ENCODE measurements at places on chromosomes 2 and 18.

DNA sequence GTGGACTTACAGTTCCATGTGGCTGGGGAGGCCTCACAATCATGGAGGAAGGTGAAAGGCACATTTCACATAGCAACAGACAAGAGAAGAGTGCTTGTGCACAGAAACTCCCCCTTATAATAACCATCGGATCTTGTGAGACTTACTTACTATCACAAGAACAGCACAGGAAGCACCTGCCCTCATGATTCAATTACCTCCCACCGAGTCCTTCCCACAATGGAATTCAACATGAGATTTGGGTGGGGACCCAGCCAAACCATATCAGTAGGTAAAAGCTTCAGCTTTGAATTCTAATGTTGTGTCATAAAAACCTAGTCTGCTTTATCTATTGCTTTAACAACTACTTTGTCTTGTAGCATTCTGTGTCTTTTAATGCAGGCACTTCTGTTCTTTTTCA is 140.4 kb upstream of the PIK3C3 start:
- no peak for DNase-seq

DNA sequence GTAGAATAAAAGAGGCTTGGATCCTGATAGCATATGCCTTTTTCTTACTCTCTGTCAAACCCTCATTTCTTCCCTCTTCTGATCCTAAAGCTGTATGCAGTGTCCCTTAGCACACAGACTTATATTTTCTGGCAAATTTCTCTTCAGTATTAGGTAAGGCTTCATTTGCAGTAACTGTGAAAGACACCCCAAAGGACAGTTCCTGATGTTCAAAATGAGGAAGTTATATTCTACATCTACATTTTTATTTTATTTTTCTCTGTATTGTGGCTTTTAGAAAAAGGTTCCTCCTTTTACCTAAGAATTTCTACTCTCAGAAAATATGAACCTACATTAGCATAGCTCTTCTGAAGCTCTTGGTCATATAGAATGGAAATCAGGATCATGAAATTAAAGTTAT is 261.7 kb downstream of the PDE11A start:
- DNase-seq: no peak

- DNase-seq: no peak
Measured at GRCh38 chr2:30155889-30156658, 9.3 kb downstream of the YPEL5 start.

DNA sequence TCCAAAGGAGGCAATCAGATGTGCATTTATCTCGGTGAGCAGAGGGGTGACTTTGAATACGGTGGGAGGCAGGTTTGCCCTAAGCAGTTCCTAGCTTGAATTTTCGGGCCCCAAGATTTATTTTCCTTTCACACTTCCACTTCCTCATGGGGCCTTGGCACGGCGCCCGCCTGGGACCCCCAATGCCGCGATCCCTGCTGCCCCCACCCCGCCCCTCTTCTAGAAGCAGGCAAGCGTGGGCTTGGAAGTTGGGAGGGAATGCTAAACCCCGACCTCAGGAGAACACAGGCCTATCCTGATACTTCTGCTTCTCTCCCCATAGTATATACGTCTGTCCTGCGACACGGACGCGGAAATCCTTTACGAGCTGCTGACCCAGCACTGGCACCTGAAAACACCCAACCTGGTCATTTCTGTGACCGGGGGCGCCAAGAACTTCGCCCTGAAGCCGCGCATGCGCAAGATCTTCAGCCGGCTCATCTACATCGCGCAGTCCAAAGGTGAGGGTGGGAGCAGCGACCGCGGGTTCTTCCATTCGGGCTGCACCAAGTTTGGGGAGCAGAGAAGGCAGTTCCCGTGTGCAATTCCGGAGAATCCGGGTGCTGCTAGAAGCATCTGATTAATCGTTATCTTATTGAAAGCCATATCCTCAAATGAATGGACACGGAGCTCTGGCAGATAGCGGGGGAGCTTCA is 21.6 kb downstream of the TRPM8 start:
- peak; percentile 11 for DNase-seq

- DNase-seq: peak; percentile 28
Measured at GRCh38 chr2:58042486-58042970, 4.1 kb upstream of the VRK2 start.

- DNase-seq: no peak
Measured at GRCh38 chr18:29512203-29512602, 1335.3 kb upstream of the CDH2 start.

DNA sequence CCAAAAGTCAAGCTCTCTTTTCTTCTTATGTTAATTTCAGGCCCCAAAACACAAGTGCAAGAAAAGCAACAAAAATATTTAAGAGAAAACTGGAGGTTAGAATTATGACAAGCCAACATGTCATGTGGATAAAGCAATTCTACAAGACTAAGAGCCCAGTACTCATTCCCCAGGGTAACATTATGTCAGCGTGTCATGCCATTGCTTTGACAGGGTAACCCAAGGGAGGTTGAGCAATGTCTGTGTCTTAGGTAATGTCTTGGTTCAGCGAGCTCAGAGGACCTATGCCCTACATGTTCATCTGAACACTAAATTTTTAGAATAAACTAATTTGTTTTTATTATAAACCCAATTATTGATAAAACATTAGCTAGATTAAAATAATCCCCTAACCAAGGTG is 173.2 kb upstream of the ZNF804A start:
- DNase-seq: no peak

DNA sequence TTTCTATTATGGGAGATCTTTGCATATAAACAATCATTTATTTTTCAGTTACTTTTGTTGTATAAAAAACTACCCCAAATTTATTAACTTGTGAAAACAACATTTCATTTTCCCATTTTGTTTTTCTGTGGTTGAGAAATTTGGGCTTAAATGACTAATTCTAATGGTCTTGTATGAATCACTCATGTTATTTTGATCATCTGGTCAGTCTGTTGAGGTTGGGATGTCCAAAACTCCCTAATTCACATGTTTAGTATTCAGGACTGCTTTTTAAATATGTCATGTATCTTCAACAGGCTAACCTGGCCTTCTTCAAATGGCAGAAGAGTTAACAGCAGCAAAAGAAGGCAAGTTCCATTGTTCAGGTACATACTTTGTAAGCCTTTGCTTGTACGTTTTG is 788.1 kb downstream of the TRIB2 start:
- no peak for DNase-seq

GRCh38 chr2:174518395-174518794 is 31.6 kb upstream of the GPR155 start:
- no peak for DNase-seq

DNA sequence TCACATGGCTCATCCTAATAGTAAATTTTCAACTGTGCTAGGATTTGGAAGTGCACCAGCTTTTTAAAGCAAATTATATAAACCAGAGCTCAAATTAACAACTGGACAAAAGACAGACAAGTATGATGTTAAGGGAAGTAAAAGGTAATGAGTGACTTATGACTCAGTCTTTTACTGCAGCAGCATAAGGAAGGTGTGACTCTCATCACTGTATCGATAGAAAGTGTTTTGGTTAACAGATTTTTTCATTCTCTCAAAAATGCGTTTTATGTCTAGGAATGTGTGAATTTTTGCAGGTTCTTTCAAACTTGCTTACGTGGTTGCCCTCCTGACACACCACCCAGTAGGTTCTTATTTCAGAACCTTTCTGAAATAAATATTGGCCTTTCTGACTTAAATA is 244.2 kb upstream of the BOD1L2 start:
- no peak for DNase-seq

DNA sequence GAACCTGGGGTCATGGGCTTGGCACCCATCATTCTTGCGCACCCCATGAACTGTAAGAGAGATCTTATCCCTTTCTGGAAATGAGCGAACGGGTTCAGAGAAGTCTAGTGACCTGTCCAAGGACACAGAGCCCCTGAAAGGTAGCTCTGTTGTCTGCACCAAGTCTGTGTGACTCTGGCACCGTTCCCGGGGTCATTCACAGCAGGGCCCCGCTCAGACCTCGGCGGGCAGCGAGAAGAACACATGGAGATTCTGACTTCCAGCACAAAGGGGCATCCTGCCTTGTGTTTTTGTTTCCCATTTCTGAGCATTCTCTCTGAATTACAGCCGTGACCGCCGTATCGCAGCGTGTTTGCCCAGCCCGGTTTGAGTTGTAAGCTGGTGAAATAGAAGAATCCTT is 231.7 kb downstream of the KLHL29 start:
- DNase-seq: no peak

DNA sequence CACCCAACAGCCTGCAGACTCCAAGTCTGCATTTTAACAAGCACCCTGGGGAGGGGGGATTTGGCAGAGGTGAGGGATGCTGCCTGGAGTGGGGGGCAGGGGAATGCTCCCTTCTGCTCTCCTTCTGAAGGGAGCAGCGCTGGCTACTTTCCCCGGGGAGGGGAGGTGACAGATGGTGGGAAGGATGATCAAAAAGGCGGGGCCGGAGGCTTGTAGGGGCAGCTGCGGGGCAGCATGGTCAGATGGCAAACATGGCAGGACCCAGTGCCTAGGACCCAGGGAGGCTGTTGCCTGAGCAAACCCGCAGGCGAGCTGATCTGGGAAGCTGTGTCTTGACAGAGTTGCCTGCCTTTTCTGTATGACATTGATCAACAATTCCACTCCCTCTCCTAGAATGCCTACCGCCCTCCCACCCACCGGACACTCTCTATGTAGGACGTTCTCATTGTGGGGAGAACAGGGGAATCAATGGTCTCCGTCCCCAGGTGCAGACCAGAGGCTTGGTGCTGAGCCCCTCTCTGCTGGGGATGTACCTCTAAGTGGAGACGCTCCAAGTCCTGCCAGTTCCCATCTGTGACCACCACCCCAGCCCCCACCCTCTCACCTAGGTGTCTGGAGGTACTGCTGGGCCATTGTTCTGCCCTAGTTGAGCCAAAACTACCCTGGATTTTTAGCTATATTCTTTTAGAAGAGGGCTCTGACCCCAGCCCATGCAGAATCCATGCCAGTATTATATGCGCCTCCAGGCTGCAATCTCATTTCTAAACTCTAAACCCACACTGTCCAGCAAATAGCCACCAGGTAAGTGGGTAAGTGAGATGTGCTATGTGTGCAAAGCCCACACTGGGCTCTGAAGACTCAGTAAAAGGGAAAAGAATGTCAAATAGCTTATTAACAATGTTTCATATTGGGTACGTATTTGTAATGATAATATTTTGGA is 89.7 kb upstream of the SEC11C start:
- no peak for DNase-seq

DNA sequence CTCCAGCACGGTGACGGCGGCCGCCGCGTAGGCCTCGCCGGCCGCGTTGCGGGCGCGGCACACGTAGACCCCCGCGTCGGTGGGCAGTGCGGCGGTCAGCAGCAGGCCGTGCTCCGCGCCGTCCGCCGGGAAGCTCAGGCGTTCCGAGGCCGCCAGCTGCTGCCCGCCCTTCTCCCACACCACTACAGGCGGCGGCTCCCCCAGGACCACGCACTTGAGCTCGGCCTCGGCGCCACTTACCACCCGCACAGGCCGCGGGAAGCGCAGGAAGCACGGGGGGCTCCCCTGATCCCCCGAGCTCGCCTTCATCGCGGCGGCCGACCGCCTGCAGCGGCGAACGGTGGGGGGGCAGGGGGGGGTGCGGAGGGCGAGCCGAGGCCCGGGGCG is 422 bp downstream of the OBSL1 start:
- DNase-seq: no peak

GRCh38 chr2:240685771-240686371 is 3.2 kb upstream of the AQP12B start:
- DNase-seq: no peak

- no peak for DNase-seq
Measured at GRCh38 chr2:67858886-67859285, 203.9 kb downstream of the C1D start.

DNA sequence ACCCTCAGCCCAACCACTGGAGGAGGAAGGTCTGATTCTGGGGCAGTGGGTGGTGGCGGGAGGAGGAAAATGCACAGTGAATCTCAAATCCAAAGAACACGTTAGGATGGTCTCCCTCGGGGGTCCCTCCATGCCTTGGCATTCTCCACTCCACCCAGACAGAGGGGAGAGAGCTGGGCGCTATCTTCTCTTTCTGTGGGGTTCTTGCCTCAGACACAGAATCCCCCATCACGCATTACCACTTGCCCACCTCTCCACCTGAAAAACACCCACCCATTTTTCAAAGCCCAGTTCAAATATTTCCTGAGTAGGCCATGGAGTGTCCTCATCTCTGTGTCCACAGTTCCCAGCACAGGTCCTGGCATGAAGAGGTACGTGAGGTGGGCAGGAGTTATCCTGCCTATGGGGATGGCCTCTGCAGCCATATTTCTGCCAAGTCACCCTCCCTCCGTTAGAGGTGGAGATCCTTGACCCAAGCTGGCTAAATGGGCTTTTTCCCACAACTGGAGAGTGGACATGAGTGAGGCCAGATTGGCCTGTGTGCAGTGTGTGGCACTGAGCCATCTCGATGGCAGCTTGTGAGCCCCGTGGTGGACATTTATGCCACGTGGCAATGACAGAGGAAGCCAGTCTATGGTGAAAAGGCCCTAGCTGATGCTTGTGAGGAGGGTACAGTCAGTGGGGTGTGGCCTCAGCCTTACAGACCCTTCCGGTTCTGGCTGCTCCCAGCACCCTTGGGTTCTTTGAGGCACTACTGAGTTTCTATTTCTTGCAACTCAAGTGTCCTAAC is 9.5 kb upstream of the TEX261 start:
- DNase-seq: no peak

DNA sequence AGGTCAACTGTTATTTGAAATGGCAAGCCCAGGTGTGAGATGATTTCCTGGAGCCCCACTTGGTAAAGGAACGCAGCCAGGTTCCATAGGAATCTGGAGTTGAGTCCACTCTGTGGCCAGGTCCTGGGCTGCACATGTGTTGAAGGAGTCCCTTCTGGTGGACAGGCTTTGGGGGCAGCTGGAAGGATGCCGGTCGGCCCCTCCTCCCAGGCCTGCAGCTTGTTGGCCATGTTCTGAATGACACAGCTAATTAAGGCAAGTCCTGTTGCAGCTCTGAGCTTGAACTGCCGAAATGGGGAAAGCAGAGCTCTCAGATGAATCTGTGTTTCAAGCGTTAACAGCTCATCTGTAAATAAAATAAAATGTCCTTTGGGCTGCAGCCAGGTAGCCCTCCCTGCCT is 23.8 kb downstream of the EN1 start:
- no peak for DNase-seq

DNA sequence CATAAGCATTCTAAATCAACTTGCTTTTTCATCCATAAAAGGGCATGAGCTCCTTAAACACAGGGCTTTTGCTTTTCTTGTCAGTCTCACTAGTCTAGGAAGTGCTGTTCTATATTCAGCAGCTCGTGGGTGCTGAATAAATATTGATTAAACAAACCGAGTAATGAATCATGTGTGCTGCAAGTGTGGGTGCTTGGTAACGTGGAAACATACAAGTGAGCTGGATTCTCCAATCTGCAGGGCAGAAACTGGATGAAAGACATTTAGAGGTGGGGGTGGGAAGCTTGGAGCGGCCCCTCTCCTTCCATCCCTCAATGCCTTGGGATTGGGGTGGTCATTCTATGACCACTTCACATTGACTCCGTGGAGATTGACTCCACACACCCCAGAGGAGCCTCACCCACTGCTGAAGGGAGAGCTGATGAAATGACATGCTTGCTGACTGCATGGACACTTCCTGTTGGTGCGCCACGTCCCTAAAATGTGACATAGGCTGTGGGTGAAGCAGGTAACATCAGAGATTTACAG is 114.6 kb downstream of the DOCK10 start:
- peak; percentile 76 for DNase-seq
